ENCODE measurements at places on chromosomes 3 and 15.

DNA sequence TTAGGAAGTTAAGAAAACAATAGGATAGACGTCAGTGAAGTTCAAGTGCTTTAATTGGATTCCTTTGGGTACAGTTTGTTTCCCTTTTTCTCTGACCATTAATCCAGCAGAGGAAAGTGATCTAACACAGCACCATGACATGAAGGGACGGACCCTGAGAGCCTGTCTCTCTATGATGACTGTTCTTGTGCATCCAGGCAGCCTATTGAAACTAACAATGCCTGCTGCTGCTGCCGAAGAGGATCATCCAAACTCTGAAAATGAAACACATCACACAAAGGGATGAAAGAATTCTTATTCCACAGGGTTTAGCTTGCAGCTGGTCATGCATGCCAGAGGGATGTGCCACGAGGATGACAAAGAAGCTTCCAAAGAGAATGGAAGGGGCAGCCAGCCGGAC lies 75.5 kb downstream of the ZBTB20 start:
- DNase-seq = no peak

- peak; percentile 2 for DNase-seq
These were observed 506 bp downstream of the RAD51 start for GRCh38 chr15:40695469-40695890.

DNA sequence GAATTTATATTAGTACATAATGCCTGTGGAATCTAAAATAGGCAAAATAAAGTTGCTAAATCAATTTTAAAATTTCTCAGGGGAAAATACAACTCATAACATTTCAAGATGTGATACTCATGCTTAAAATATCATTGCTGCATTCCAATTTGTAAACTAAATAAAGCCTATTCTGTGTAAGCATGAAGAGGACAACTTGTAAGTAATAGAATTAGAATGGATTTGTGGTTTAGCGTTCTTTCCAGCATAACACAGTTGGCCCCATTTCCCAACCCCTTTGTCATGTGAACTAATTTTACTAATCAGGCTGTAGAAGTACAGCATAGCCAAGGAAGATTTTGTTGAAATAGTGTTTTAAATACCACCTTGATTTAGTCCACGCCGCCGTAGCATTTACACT lies 437.2 kb downstream of the SI start:
- no peak for DNase-seq

DNA sequence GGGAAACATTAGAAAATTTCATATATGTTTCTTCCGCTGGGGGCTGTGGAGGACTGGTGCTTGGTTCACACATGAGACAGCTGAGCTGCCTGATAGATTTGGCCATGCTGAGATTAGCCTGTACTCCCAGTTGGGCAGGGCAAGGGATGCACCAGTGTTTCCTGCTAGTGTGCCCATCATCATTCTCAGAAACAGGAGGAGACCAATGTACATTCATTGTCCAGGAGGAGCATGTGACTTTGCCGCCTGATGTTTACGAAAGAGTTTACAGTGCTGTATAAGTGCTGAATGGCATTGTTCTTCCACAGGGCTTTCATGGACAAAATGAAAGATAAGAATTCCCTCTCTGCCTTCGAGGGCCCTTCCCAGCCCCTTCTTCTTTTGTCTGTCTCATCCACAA lies 311.1 kb upstream of the THBS1 start:
- DNase-seq = no peak

DNA sequence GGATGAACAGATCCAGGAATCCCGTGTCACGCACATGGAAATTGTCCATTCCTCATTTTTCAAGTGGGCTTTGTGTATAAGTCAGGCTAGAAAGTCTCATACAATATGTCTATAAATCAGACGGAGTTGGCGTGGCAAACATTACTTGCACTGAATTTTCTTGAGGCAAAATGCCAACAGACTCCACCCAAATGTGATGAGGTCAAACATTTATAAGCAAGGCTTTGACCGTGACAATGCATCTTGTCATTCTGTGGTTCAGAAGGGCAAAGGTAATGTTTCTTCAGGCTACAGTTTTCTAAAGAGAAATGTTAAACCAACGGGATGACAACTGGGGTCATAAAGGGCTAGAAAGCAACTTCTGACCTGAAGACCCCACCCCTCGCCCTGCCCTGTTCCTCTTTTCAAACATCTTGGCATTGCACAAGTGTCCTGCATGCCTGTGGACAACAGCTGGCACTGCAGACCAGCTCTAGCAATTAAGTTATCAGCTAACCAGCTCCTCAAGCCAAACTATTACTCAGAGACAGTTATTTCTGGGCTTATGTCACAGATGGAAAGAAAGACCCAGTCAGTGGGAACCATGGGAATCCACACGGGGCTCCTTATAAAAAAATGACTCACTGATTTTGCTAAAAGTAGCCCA lies 36.5 kb upstream of the SPTBN5 start:
- no peak for DNase-seq

- peak; percentile 12 for DNase-seq
These were observed 752 bp downstream of the CEP63 start for GRCh38 chr3:134486577-134487041.
